ENCODE measurements at places on chromosomes 16 and 17.

- DNase-seq, result no peak
Measured at GRCh38 chr17:14203388-14203787, 33.3 kb downstream of the CDRT15 start.

DNA sequence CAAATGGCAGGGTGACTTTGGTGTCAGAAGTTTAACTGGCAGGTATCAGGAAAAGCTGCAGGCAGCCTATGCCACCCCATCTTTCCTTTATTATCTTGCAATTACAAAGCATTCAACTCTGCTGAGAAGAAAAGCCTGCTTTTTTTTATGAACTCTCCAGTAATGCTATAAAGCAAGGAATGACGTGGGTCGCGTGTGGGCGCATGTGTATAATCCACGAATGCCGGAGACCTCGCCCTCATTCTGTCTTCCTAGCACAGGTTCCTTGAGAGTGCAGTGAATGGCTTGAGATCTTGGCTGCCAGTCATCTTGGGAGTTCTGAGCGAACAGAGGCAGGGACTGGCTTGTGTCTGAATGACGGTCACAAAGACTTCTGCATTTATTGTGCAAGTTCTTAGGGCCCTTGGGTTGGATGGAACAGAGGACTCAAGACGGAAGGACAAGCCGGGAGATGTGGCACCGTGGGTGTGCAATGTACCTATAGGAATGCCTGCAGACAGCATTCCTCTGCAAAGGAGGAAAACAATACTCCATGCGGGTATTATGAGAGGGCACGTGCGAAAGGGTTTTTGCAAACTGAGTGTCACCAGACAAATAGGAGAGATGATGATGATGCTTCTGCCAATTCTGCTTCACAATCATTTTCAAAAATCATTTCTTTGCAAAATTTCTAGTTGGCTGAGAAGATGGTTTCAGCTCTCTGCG, 96.1 kb upstream of the ELAC2 start:
- DNase-seq, result no peak

DNA sequence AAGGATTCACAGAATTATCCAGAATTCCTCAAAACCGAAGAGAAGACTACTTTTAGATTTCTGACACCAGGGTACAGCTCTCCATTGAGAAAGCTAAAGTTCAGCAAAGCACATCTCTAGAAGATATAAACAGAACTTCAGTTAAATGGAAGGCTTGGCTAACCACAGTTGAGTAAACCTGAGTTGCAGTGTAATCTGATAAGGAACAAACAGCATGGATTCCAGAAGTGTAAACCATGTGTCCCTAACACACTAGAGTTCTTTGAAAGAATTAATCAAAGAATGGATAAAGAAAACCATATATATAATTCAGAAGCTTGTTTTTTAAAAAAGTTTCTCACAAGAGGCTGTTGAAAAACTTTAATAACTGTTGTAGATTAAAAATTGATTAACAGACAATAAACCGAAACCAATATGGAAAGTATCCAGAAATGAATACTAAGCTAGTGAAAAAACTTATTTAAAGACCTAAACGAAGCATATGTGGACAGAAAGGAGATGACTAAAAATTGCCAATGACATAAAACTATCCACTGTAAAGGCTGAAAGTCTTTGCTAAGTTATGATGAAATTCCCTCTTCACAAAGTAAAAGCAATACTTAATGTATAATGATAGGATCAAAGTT, 4.3 kb downstream of the RNF43 start:
- DNase-seq, result no peak

DNA sequence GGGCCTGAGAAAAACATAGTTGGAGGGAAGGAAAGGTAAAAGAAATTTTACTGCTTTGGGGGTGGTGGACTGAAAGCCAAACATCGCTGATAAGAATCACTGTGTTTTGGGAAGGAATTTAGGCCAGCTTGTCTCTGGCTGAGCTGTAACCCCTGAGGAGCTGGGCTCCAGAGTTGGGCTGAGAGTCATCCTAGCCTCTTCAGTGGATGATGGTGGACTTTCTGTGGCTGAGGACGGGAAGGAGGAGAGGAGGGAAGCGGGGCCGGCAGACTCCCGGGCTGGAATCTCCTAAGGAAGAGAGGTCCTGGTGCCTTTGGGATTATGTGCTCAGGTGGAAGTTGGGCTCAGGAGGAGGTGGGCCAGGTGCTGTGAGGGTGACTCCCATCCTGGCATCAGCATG, 8.6 kb downstream of the WNT9B start:
- no peak for DNase-seq

DNA sequence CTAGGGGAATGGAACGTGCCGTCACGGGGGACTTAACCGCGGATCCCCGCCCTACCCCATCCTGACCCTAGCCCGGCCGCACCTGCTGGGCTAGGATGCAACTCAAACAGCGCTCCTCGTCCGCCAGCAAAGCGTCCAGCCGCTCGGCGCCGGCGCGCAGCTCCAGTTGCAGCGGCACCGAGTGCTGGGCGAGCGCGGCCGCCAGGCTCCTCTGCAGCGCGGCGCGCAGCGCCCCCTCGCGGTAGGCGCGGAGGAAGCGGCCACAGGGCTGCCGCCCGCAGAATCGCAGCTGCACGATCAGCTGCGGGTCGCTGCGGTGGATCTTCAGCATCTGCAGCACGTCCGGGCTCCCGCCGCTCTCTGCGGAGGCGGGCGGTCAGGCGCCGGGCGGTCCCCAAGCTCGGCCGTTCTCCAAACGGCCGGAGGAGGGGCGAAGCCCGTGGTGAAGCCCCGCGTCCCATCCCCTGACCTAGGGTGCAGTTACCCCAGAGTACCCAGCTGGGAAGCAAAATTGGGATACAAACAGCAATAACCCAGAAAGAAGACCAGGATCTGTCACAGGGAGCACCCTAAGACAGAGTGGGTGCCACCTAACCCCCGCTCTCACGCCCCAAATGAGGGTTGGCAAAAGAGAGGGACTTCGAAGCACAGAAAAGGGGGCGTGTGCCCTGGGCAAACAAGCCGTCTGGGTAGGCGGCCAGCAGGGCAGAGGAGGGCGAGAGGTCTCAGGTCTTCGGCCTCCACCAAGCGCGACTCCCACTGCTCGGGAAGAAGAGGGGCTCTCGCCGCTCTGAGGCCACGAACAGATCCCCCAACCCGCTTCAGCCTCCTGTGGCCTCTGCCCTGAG, 4.2 kb downstream of the TRADD start:
- DNase-seq, result peak; percentile 79

DNA sequence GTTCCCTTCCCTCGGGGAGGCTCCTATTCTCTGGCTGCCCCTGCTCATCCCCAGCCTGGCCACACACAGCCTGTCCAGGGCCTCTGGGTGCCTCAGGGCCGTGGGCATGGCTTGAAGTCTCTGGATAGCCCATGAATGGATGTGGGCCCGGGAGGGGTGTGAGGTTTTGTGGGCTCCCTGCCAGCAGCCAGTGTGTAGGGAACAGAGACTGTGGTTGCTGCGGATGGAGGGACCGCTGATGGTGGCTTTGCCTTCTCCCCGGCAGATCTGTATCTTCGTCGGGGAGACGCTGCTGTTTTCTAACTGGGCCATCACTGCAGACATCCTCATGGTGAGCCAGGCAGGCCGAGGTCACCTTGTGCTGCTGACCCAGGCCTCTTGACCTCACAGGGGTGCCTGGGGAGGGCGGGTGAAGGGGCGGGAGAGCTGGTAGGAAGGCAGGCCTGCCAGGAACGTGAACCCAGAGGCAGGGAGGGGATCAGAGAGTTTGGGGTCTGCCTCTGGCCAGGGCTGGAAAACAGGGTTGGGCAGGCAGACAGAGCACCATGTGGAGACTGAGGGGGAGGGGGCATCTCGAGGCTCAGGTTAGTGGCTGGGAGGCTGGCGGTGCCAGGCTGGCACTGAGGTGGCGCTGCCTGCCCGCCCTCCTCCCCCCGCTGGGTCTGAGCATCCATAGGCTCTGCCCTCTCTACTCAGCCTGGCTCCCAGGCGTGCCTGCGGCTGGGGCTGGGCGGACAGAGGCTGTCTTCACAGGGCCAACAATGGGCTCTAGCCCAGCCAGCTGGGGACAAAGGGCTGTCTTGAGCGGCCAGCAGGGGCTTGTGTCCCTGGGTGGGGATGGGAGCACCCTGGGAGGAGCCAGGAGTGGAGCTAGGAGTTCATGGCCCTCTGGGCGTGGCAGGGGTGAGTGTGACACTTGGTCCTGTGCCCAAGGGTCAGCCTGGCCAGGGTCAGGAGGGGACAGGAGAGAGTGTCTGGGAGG, 21.4 kb downstream of the MYBBP1A start:
- DNase-seq, result no peak

DNA sequence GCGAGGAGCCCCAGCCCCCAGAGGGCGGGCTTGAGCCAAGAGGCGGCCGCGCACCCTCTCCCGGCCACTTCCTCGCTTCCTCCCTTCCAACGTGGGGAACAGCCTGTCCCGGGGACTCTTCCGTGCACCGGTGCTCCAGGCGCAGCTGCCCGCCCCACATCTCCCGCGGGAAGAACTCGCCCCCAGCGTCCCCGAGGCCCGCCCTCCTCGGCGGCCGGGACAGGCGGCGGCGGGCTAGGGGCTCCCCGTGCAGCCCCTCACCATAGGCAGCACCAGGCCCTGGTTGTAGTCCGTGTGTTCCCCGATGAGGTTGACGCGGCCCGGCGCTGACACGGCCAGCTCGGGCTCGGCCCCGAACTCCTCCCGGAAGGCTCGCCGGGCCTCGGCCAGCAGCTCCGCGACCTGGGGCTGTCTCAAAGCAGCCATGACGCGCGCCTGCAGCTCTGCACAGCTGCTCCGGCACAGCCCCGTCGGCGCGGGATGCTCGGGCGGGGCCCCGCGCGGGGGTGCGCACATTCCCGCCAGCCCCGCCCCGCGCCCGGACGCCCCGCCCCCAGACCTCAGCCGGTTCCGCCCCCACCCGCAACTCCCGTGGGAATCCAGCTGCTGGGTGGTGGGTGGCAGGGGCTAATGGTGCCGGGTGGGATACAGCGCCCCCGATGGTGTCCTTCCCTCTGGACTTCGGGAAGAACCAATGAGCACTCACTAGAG, at the start of gene GALK1:
GALK1 (minus strand) TSS at position 482 of the 711 bp plus-strand sequence; CDS start at position 426, 56 bp downstream.
- DNase-seq, result peak; percentile 82

GRCh38 chr16:30131869-30132475, 9.0 kb upstream of the MAPK3 start:
- no peak for DNase-seq

DNA sequence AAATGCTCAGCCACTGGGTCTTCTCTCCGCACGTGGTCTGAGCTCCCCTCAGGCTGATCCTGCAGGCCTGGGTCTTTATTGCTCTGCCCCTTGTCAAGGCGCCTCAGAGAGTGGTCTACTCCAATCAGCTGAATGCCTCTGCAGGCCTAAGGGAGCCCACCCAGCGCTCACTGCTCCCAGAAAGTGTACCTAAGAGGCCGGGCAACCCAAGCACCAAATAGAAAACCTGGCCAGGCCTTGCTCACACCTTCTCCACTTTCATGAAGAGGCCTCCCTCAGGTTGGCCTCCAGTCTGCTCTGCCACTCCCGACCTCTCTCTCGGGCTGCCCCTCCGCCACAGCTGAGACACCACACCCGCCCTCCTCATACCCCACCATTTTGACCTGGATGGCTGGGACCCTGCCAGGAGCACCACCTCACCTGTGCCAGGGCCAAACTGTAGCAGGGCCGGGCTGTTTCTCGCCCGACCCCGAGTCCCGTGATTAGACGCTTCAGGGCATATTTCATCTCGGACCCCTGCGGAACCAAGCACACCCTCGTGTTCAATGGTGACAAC, 665 bp downstream of the MYBBP1A start:
- no peak for DNase-seq

GRCh38 chr16:78072275-78072674, 27.2 kb upstream of the WWOX start:
- no peak for DNase-seq

DNA sequence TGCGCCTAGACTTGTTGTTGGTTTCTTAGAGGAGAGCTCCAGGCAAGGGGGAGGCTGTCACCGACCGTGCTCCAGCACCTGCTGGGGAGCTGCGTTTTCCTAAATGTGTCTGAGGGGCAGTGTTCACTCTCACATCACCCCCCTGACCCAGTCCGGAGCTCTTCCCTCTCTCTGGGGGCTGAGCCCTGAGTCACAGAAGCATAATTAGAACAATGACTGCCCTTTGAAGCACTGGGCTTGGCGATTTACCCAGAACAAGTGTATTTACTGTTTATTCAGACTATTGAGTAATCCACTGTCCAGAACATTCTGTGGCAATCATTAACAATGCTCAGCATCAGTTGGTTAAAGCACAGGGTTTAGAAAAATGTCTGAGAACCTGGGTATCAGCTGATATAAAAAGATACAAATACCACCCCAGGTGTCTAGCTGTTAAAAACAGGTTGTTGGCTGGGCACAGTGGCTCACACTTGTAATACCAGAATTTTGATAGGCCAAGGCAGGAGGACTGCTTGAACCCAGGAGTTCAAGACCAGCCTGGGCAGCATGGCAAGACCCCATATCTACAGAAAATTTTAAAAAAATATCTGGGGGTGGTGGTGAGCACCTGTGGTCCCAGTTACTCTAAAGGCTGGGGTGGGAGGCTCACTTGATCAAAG, 8.1 kb downstream of the CES4A start:
- DNase-seq, result no peak

DNA sequence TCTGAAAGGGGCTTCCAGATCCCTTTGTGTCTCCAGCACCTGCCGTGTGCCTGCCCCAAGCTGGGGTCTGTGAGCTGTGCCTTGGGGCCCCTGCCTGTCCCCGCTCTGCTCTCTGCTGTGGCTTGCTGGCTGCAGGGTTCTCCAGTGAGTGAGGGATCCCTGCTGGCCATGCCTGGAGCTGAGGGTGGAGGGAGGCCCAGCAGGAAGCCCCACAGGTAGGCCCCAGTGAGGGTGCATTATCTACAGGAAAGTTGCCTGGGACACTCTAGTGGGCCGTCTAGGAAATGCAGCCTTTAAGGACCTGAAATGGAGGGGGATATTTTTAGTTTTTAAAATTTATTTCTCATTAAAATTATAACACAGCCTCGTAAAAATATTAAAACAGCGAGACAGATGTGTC, 50.9 kb downstream of the JPH3 start:
- DNase-seq, result no peak

DNA sequence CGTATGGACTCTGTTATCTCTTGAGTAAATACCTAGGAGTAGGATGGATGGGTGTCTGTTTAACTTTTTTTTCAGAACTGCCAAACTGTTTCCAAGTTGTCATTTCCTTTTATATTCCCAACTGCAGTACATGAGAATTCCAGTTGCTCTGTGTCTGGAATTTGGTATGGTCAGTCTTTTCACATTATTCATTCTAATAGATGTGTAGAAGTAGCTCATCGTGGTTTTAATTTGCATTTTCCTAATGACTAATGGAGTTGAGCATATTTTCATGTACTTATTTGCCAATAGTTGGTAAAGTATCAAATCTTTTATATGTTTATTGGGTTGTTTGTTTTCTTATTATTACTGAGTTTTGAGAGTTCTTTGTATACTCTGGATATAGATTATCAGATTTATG, 27.0 kb downstream of the MRTFB start:
- no peak for DNase-seq

GRCh38 chr17:21214777-21215541, 998 bp upstream of the TMEM11 start:
- no peak for DNase-seq

DNA sequence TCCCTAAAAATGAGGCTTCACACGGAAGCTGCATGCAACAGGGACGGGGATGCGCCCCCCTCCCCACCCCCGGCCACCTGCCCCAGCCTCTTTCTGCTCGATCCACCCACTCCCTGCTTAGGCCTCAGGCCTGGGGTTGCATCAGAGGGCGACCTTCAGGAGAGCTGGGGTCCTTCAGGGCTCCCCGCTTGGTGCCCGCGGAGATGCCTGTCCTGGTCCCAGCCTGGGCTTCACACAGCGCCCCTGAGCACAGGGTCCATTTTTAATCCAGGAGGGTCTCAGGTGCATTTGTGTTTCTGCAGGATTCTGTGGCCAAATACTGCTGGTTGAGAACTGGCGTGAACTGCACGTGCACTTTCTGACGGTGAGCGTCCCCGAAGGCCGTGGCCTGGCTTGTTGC, 7.4 kb upstream of the APRT start:
- no peak for DNase-seq

Data from GM18507 (cell line).